CD14-positive monocyte (primary cell): ENCODE measurements at places on chromosomes 7 and 10.
A peak's percentile ranks its signal among the peaks of the same experiment; 100 is the strongest.

- no peak for DNase-seq
These were observed 43.9 kb upstream of the GPR158 start for GRCh38 chr10:25130906-25131305.

GRCh38 chr10:7151538-7151937 is 259.3 kb downstream of the SFMBT2 start:
- DNase-seq: no peak

GRCh38 chr7:123051916-123052315 is 56.4 kb upstream of the TAS2R16 start:
- DNase-seq: no peak

DNA sequence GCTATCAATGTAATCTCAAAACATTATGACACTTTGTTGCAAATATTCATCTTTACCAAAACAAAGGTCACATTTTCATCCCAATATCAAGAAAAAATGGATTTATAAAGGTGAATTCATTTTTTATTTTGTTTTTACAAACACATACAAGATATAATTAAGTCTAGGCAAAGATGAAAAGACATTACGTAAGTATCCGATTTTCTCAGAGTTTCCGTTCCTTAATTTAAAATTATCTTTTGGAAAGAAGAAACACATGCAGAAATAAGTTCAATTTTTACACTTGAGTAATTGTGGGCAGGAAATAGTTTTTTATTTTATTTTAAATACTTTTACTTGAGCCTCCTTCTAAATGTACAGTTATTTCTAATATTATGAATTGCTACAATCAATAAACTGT is 24.6 kb downstream of the RTKN2 start:
- DNase-seq: peak; percentile 68

- no peak for DNase-seq
These were observed 74.0 kb upstream of the DGKI start for GRCh38 chr7:137920637-137921399.

GRCh38 chr10:101066896-101067355 is 5.1 kb downstream of the KAZALD1 start:
- no peak for DNase-seq

- DNase-seq: no peak
These were observed 191.3 kb downstream of the FGFR2 start for GRCh38 chr10:121406823-121407545.

DNA sequence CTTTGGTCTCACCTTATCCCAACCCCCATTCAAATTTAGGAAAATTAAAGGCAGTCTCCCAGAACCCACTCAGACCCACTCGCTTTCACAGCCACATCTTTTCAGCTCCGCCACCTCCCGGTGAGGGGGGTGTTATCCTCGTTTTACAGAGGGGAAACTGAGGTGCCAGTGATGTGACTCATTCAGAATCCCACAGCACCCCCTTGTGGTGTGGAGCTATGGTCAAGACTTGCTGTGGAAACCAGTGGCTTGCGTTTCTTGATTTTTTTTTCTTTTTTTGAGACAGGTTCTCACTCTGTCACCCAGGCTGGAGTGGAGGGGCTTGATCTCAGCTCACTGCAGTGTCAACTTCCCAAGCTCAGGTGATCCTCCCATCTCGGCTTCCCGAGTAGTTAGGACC is 27.6 kb downstream of the SLC35G1 start:
- DNase-seq: peak; percentile 7

DNA sequence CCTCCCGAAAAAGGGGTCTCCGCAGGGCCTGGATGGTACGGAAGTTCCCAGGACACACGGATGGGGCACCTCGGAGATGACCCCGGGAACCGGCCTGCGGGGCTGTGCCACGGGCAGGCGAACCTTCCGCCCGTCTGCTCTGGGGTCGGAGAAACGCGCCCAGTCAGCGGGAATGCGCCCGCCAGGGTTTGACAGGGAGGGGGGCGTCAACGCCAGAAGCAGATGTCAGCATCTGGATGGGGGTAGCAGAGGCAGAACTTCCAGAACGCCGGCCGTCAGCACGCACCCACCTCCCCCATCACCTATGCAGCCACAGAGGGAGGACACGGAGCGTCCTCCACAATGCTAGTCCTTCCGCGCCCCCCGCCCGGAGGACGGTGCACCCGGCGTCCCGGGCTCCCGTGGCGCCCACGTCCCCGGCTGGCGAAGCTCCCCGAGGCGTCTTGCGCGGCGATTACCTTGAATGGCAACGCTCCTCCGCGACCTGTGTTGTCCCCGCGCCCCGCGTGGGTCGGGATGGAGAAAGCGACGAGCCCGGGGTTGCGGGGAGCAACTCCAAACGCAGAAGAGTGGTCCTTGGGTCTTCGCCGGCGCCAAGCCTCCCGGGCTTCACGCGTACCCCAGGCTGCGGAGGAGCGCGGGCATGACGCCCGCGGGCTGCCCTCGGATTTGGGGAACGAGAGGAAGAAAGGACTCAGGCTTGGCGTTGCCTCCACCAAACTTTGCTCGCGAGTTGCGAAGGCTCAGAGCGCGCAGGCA is 561 bp downstream of the FGFR2 start:
- DNase-seq: no peak

DNA sequence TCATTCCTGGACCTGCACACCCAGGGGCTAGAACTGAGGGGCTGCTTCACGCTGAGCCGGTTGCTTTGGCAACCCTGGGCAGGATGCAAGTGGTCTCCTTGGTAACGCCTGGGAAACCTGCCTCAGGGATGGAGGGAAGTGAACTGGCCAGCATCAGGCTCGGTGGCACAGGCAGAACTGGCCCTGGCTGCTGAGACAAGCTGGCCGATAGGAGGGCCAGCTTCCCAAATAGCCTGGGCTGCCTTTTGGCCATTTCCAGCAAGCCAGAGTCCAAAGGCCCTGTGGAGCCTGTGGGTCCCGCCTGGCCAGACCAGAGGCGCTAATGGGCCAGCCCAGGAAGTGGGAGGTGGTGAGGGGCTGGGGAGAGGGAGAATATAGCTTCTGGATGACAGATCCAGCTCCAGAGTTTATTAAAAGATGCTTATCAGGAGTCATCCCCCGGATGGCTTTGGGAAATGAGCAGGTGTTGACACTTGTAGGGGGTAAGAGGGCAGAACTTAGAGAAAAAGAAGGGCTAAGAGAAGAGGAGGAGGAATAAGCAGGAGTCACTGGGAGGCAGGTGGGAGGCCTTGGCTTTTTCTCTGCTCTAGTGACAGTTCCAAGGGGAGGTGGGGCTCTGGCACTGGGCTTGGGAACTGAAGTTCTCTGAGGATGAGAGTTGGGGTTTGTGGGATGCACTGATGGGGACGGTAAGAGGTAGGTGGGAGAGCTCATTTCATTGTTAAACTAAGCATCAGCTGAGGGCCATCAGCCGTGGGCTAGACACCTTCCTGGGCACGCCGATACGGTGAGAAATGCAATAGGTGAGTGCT is 9.6 kb downstream of the NEURL1 start:
- no peak for DNase-seq

DNA sequence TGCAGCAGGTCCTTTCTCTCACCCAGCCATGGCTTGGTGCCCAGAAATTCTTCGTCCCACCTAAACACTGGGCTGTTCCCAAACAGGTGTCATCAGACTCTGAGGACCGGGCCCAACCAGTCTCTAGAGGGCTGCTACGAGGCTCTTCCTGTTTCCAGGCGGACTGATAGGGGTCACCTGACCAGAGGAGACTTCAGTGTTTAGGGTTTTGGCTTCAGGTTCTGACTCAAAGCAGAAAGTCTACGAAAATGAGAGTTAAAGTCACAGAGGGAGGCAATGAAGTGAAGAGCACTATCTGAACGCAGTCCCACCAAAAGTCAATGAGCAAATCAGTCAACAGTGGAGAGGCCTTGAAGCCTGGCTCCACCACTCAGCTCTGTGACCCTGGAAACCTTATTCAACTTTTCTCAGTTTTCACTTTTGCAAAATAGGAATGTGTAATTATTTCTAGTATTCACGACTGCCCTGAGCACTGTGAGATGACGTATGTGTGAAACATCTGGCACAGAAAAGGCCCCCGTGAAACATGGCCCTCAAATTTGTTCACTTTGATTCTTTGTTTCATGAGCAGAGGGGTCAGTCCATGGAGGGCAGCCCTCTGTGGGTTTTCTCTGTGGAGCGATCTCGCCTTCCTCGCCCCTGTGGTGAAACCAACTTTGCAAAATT is 189.9 kb upstream of the PDE1C start:
- DNase-seq: no peak

DNA sequence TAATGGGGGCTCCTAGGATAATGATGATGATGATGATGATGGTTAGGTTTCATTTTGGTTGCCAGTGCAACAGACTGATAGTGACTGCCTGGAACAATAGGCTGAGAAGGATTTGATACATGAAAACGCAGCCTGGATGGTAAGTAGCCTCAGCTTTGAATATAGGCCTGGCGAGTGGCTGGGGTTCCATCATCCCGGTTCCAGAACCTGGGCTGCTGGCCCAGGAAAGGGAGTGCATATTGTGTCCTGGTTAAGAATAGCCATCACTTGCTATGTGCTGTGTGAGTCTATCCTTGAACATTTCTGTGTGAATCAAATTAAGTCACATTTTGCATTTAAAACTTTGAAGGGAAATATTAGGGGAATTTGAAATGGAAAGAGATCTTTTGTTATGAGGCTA is 62.7 kb downstream of the SHH start:
- DNase-seq: no peak

DNA sequence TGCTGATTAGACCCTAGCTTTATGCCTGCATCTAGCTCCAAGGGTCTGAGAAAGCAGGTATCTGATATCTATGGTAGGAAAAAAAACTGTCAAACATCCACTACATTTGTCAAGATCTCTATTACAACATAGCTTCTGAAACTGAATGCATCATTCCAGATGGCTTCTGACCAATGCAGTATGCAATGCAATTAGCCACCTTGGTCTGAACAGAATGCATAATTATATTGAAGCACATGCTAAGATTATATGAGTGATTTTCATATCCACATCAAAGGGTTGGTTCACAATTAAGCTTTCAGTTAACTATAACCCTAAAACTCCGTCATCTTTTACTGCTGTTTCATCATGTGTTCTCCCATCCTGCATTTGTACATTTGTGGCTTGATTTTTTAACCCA is 271.4 kb downstream of the POLR1F start:
- no peak for DNase-seq

DNA sequence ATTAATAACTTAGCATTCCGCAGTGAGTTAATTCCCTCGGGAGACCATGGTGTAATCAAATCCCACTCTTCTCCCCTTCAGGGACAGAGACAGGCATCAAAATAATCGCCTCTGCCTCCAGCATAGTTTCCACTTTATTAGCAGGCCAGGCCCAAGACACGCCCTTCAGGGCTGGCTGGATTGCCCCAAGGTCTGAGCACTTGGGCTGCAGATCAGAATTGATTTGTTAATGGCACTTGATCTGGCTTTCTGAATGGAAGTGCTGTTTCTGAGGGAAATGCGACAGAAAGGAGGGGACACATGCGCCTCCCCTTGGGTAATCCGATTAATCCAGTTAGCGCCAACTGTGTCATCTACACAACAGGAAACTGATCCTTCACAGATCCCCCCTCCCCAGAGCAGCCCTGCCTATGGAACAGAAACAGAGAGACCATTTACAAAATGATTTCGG is 15.6 kb downstream of the CHAT start:
- DNase-seq: no peak
